ENCODE measurements at places on chromosomes 16 and 17. TPM values are rescaled to one million over a fixed set of nuclear protein-coding genes. Genes with fewer than 3 reads are reported as not detected.

The LHX1 gene
- not detected for total RNA-seq

The CYGB gene
- not detected for total RNA-seq

The SLC2A4 gene
- 0.23 TPM for total RNA-seq

The ABCC3 gene
- total RNA-seq, result 1.5 TPM

The CD7 gene
- total RNA-seq, result not detected

The TP53TG3F gene
- total RNA-seq, result not detected

The ZNF232 gene
- total RNA-seq, result 15.2 TPM

The RAB26 gene
- total RNA-seq, result 0.33 TPM

The ICAM2 gene
- total RNA-seq, result 37.4 TPM

DNA sequence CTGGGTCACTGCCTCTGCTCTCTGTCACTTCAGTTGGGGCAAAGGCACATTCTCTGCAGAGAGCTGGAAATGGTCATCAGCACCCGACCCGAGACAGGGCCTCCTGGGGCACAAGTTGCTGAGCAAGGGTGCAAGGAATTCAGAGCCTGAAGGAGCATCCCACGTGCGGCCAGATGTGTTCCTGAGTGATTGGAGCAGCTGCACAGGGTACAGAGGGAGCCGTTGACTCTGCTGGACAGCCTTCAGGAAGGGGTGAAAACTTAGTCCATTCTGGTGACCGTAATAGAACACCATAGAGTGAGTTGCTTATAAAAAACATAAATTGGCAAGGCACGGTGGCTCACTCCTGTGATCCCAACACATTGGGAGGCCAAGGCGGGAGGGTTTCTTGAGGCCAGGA is 106.8 kb downstream of the CCDC182 start:
- DNase-seq, result no peak
- peaks cover 4% of the 10 kb centered on the region for H3K36me3 ChIP-seq
- no peak overlapping the region for H3K4me3 ChIP-seq
- H3K27me3 ChIP-seq, result no peaks in the 10 kb centered on the region
- H3K27ac ChIP-seq, result no peak overlapping the region
- no peaks in the 10 kb centered on the region for H3K4me1 ChIP-seq

- DNase-seq, result no peak
- H3K4me1 ChIP-seq, result no peaks in the 10 kb centered on the region
- no peaks in the 10 kb centered on the region for H3K27me3 ChIP-seq
- no peak overlapping the region for H3K4me3 ChIP-seq
Measured at GRCh38 chr16:54418903-54419302, 132.3 kb upstream of the IRX3 start.

GRCh38 chr16:8866118-8866883 is 2.5 kb downstream of the CARHSP1 start:
- no peaks in the 10 kb centered on the region for H3K27me3 ChIP-seq
- H3K4me3 ChIP-seq, result peak overlapping the region; percentile 95
- peaks cover 24% of the 10 kb centered on the region for H3K4me1 ChIP-seq
- DNase-seq, result no peak

DNA sequence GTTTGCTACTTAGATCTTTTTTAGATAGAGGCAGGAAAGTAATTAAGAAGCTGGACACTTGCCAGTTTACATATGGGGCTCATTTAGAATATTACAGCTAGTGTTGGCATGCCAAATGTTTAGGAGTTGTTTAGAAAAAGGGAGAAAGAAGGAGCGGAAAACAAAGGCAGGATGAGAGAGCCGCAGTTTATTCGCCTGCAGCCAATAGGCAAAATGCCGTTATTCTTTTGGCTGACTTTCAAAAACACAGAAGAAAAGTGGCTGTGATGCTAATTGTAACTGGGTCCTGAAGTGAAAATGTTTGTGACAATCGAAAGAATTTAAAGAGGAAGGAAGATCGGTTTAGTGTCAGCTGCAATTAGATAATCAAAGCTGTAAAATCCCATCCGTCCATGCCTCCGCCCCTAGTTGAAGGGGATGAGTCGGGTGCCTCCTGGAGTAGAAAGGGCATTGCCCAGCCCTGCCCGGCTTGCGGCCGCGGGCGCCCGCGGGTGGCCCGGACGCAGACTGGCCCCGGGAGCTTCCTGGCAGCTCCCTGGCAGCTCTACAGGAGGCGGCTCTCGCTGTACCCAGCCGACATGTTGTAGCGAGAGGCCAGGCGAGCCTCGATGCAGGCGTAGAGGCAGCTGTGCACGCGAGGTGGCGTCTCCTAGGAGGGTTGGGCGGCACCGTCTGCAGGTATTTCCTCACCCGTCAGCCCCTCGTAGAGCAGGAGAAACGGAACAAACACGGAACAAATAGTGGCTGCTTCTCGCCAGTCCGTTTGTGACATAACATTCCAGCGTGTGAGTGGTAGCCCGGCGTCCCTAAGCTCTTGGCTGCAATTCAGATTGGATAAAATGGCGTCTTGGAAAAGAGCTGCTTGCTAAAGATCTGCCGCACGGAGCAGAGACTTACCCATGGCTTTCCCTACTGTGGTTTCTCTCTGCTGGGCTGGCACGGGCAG is 82.2 kb downstream of the TNRC6C start:
- peak; percentile 21 for DNase-seq
- H3K4me1 ChIP-seq, result no peaks in the 10 kb centered on the region
- peak overlapping the region; percentile 34 for H3K27ac ChIP-seq
- H3K27me3 ChIP-seq, result no peaks in the 10 kb centered on the region
- no peaks in the 10 kb centered on the region for H3K36me3 ChIP-seq
- peak overlapping the region; percentile 57 for H3K4me3 ChIP-seq

GRCh38 chr17:46742565-46743270 is 75.8 kb downstream of the WNT3 start:
- no peaks in the 10 kb centered on the region for H3K27me3 ChIP-seq
- no peak overlapping the region for H3K4me3 ChIP-seq
- no peaks in the 10 kb centered on the region for H3K36me3 ChIP-seq
- no peaks in the 10 kb centered on the region for H3K4me1 ChIP-seq

DNA sequence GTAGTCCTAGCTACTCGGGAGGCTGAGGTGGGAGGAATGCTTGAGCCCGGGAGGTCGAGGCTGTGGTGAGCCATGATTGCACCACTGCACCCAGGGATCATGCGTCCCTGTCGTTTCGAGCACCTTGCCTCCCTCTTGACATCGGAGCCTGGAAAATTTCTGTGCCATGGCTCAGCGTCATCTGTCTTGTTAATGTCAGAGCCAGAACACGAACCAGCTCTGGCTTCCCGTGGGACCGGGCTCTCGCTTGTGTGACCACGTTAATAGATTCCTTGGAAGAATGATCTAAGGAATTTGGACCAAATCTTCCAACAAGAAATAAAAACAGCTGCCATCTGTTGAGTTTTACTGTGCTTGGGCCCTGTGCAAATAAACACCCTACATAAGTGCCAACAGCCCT is 117.7 kb downstream of the ABCC1 start:
- no peaks in the 10 kb centered on the region for H3K4me1 ChIP-seq
- H3K27ac ChIP-seq, result no peak overlapping the region
- H3K4me3 ChIP-seq, result no peak overlapping the region
- H3K36me3 ChIP-seq, result peaks cover 20% of the 10 kb centered on the region

DNA sequence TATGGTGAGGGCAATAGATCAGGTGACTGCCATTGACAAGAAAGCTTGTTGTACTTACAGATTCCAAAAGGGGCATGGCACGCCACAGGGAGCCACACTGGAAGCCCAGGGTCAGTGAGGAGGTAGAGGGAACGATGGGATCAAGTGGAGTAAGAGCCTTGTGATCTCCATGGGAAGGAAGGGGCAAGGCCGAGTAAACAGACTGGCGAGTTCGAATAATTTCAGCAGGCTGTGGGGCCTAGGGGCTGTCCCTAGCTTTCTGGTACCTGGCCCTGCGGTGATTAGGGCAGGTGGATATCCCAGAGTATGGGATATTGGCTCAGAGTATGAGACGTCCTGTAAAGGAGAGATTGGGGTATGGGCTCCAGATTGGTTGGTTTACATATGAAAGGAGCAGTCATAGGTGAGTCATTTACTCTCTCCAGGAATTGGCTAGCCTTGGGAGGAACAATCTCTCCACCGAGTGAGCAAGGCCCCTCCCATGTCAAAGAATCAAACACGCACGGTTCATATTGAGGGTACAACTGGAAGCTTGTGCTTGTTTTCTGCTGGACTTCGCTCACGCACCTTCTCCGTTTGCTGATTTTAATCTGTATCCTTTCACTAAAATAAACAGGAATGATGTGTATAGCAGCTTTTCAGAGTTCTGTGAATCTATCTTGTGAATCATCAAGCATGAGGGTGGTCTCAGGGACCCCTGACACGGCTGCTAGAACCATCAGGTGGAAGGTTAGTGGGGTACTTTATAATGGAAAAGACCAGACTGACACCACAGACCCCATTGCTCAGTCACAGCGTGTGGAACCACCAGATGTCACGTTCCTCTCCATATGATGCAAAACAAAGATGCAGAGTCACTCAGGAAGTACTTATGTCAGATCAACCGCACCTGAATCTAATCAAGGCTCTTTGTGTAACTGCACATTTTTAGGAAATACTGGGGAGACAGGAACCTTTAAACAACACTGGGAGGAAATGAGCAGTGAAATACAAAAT is 27.9 kb downstream of the GABARAPL2 start:
- no peak for DNase-seq
- no peak overlapping the region for H3K4me3 ChIP-seq
- no peaks in the 10 kb centered on the region for H3K36me3 ChIP-seq
- peak overlapping the region; percentile 18 for H3K27ac ChIP-seq
- no peaks in the 10 kb centered on the region for H3K27me3 ChIP-seq

- no peaks in the 10 kb centered on the region for H3K27me3 ChIP-seq
- no peak for DNase-seq
- H3K4me1 ChIP-seq, result peaks cover 41% of the 10 kb centered on the region
- H3K36me3 ChIP-seq, result no peaks in the 10 kb centered on the region
- H3K4me3 ChIP-seq, result peak overlapping the region; percentile 58
Measured at GRCh38 chr17:77374170-77374936, 233.6 kb downstream of the SEC14L1 start.

- peaks cover 6% of the 10 kb centered on the region for H3K4me1 ChIP-seq
- H3K4me3 ChIP-seq, result no peak overlapping the region
- H3K27ac ChIP-seq, result no peak overlapping the region
- no peak for DNase-seq
- no peaks in the 10 kb centered on the region for H3K36me3 ChIP-seq
- H3K27me3 ChIP-seq, result no peaks in the 10 kb centered on the region
Measured at GRCh38 chr17:81412490-81413093, 17.3 kb downstream of the BAHCC1 start.

DNA sequence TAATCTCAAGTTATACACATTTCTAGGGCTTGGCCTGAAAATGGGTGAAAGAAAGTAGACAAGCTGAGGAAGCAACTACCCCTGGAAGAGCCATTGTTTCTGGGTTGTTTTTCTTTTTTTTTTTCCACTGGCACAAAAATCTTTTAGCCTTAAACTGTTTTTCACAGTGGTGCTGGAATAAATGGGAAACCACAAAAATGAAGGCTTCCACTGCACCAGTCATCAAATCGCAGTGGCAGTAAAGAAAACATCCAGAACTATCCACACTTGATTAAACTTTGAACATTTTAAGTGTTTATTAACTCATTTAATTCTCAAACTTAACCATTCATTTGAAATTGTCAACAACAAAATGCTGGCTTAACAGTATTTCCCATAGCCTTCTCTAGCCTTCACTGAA is 14.3 kb downstream of the CMTM4 start:
- DNase-seq, result no peak
- H3K4me3 ChIP-seq, result no peak overlapping the region
- no peaks in the 10 kb centered on the region for H3K36me3 ChIP-seq
- H3K4me1 ChIP-seq, result no peaks in the 10 kb centered on the region

DNA sequence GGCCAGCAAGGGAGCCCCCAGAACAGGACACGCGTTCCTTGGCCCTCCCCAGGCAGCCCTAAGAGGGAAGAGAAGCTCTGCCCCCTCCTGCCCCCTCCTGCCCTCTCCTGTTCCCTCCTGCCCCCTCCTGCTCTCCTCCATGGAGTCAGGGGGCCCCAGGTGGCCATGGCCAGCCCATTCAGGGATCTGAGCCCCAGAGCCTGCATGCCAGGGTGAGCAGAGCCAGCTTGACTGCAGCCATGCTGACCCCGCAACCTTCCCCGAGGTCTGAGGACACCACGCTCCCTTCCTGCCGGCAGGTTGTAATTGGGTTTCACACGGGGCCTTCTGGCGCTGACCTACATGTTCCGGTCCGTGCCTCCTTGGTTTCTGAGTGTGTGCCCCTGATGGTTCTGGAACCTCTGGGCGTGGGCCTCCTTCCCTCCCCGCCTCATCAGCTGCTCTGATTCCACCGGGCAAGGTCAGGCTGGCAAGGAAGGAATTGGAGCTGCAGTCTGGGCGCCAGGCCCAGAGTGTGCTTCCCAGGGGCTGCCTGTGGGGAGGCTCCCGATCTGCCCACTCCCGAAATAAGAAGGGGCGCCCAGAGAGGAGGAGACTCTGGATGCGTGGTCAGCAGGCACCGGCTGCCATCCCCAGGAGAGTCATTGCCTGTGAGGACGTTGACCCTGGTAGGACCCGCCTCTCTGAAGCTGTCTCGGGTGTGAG is 23.7 kb upstream of the NPTX1 start:
- H3K27ac ChIP-seq, result no peak overlapping the region
- no peak for DNase-seq

DNA sequence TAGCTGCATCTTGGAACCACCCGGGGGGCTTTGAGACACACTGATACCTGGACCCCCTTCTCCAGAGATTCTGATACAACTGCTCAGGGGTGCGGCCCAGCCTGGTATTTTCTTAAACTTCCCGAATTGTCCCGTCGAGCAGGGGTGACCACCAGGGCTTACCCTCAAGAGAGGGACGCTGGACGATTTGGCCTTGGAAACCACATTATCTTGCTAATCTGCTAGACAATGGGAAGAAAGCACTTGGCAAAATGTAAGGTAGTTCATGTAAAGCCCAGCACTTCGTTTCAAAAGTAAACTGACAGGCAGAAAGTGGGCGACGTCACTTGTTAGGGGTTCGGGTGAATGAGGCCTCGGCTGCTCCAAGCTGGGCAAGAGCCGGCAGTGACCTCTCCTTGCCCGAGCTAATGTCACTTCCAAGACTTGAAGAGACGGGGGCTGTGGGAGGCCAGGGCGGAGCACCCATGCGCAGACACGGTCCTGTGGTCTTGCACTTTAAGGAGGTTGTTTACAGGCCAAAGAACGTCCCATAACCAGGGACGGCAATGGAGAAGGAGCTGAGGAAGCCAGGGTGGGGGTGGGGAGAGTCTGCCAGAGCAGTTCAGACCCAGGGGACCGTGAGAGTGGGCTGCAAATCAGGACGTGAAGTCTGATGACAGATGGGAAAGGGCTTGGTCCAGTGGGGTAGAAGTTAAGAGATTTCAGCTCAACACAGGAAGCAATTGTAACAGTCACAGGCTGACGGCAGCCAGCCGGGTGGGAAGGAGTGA is 152.7 kb upstream of the GSE1 start:
- no peaks in the 10 kb centered on the region for H3K36me3 ChIP-seq
- no peak overlapping the region for H3K27ac ChIP-seq
- H3K4me3 ChIP-seq, result no peak overlapping the region
